ENCODE measurements at places on chromosomes 2 and 18. TPM values are rescaled to one million over a fixed set of nuclear protein-coding genes. Genes with fewer than 3 reads are reported as not detected.

GRCh38 chr18:38368246-38368645 is 802.6 kb upstream of the CELF4 start:
- DNase-seq: no peak

GRCh38 chr2:61670591-61671501 is 132.7 kb upstream of the XPO1 start:
- DNase-seq: peak; percentile 63

DNA sequence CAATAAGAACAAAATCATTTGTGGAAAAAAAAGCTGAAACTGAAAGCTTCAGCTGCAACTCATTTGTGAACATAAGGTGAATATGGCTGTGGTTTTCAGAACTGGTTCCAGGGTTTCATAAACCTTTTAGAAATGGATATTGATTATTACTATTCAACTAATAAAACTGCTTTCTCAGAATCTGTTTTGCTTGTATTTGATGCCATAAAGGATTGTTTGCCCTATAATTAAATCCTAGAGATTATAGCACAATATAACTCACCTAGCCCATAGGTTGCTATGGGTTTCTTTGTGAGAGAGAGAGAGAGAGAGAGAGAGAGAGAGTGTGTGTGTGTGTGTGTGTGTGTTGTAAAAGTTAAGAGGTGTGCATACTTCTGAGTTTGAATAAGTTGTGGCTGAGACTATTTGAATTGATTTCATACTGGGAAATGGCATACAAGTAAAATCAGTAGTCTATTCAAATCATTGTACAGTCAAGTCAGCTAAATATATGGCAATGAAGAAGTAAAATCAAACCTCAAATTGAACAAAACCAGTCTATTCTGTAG is 339.2 kb downstream of the ARHGAP15 start:
- DNase-seq: no peak

GRCh38 chr2:70659551-70659950 is 105.9 kb upstream of the TGFA start:
- no peak for DNase-seq

DNA sequence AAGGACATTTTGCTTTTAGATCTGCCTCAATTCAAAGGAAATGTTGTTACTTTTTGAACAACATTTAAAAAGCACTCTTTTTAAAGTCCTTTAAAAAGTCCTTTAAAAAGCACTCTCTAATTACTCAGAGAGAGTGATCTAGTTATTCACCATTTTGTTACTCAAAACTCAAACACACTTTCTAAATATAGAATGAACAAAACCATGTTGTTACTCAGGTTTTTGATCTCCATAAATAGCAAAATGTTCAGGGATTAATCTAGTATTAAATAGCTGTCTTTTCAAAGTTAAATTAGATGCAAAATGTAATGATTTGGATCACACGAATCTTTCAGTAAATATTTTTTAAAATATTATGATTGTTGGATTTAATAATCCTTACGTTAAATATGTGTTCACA is 143.5 kb upstream of the BOD1L2 start:
- no peak for DNase-seq

TMEM169 gene
- 0.85 TPM for total RNA-seq

MOGAT1 gene
- total RNA-seq: not detected

Data from dermis blood vessel endothelial cell (primary cell).